Stimulated activated CD4-positive, alpha-beta T cell treated with anti-CD3 and anti-CD28 coated beads, Interleukin-4, amount 100 ng/mL, for 48 hours (primary cell): ENCODE measurements at places on chromosomes 7 and 10.

DNA sequence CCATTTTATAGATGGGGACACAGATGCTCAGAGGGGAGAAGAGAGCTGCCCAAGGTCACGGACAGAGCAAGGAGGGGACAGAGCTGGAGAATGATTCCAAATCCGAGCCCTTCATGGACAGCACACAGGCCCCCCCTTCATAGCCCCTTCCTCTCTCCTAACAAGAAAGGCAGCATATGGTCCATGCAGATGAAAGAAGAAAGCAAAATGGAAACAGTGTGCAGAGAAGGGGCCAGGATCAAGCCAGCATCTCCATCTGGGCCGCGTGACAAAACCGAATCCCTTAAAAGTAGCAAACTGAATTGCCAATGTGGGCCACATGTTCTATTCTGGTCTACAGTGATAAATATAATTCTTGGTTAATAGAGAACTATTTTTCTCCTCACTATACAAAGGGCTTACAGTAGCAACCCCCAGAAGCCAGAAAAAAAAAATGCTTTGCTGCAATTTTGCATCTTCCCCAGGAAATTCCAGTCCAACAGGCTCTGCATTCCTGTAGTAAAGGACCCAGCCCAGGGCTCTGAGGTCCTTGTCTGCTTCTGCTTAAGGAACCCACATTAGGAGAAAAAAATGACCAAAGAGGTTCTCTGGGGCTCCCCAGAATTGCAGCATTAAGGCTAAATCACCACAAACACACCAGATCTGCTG is 7.8 kb downstream of the CPXM2 start:
- DNase-seq, result no peak

DNA sequence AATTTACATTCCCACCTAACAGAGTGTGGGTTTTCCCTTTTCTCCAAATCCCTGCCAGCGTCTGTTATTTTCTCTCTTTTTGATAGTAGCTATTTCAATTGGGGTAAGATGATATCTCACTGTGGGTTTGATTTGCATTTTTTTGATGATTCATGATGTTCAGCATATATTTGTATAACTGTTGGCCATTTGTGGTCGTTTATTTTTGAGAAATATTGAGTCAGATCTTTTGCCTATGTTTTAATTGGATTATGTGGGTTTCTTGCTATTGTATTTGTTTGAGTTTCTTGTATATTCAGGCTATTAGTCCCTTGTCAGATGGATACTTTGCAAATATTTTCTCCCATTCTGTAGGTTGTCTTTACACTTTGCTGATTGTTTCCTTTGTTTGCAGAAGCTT is 193.8 kb downstream of the ABCA13 start:
- DNase-seq, result no peak

DNA sequence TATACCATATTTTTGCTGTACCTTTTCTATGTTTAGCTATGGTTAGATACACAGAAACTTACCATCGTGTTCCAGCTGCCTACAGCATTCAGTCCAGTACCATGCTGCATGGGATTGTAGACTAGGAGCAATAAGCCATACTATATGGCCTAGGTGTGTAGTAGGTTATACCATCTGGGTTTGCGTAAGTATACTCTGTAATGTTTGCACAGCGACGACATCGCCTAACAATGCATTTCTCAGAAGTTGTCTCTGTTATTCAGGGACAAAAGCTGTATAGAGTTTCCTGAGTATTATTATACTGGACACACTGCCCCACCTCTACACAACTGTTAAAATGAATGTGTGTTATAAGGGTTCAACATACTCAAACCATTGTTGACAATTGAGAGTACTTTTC is 93.8 kb upstream of the MKI67 start:
- DNase-seq, result no peak

DNA sequence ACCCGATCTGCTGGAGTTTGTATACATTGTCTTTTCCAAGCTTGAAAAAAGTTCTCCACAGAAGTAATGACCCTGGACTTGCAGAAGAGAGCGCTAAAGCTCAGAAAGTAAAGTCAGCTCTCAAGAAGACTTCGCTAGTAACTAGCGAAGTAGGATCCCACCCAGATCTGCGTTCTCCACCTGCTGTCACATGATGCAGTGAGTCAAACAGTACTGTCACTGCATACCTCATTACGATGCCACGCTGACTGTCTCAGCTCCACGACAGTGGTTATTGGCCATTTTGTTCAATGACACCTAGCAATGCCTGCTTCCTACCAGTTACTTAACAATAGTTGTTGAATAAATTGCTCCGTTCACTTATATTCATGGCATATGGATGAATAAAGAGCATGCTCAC is 29.7 kb upstream of the SEC61G start:
- DNase-seq, result no peak

DNA sequence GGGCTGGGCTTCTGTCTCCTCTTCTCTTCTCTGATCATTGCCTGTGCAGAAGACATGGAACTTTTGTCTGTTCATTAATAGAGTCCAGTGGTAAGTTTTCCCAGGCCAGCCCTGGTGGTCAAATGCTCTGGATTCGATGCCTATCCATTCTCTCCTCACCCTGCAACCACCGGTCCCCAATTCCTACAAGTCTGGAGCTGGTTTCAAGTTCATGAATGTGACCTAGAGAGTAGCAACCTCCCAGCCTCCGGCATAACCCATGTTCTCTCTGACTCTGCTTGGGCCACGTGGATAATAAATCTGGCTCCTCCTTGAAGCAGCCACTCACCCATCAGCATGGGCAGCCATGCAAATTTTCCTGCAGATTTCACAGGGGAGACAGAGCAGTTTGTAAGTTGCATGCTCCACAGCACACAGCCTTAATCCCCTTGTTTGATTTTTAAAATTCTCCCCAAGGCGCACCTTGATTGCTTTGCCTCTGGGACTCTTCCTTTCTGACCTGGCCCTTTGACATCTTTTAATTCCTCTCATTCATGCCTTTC is 37.3 kb upstream of the PDZD8 start:
- no peak for DNase-seq
